ENCODE measurements at places on chromosomes 6 and 20.

DNA sequence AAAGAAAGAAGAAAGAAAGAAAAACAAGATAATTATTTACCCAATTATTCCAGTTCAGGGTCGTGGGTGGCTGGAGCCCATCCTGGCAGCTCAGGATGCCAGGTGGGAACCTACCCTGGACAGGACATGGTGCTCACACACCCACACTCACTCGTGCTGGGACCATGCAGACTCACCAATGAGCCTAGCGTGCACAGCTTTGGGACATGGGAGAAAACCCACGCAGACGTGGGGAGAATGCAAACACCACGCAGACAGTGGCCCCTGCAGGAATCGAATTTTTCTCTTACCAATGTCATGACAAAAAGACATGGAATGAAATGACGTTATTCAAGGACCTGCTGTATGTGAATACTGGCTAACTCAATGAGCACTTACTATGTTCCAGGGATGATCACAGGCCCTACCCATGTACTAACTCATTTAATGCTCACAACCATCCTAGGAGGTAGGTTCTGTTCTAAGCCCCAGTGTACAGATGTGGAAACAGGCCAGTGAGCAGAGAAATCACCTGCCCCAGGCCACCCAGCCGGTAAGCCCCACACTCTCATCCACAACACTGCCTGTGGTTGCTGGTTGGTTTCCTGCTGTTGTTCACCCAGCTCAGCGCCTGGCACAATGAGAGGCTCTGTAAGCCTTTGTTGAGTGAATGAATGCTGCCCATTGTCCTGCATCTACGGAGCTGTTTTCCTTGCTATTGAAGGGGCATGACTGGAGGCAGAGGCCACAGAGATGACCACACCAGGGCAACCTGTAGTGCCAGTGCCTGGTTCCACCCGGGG is 6.8 kb upstream of the PI16 start:
- no peak for DNase-seq

DNA sequence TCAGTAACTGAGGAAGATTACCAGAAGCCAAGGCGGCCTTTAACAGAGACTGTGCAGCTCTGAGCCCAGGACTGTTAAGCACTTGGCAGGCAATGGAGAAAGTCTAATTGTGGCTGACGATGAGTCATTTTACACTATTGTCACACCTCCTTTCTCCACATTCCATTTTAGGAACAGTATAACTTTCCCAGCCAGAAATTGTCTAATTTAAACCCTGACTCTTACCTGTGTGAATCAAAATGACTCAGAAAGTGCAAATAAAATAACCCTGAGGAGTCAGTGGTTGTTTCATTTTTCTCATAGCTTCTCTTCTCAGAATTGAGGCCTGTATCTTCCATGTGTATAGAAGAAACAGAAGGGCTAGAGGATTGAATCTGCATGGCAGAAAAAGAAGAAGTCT is 40.0 kb upstream of the OPN5 start:
- no peak for DNase-seq

- no peak for DNase-seq
Observed at GRCh38 chr20:13147071-13147963, 73.8 kb upstream of the ISM1 start.

DNA sequence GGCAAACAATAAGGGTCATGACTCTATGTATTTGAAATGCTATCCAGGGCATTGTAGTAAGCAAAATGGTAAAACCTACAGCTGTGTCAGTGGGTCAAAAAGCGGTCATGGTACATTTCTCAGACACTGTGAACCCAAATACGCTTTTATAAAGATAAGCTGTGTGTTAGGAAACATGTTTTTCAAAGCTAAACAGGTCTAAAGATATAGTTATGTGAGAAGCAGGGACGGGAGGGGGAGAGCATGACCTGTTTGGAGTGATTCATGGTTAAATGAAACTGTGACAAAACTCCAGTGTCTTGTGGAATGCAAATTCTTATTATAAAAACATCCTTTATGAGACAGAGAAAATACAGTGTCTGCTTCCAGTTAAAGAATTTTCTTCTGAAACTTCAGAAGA is 205.4 kb upstream of the BMP2 start:
- no peak for DNase-seq

DNA sequence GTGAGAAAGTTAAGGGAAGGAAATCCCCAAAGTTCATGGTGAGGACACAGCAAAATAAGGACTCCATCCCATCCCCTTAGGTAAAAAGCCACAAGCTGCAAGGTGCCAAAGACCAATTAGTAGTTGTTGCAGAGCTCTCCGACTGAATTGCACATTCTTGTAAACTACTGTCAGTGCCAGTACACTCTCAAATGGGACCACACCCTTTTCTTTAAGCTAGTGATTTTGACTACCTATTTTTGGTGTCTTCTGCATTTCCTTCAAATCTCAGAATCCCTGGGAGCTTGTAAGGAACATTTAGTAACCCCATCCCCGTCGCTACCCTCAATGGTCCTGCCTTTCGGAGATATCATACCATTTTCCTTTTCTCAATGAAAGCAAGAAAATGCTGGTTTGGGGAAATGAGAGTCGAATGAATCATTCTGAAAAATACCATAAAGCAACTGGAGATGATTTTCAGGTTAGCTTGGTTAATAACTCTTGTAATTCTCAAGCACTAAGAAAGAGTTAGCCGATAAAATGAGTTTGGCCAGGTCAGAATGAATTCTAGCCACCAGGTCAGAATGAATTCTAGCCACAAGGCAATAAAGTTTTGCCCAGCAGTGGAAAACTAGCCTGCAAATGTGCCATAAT is 5.2 kb upstream of the HMGN3 start:
- DNase-seq = no peak

GRCh38 chr6:25966711-25967110 is 4.1 kb downstream of the TRIM38 start:
- no peak for DNase-seq

DNA sequence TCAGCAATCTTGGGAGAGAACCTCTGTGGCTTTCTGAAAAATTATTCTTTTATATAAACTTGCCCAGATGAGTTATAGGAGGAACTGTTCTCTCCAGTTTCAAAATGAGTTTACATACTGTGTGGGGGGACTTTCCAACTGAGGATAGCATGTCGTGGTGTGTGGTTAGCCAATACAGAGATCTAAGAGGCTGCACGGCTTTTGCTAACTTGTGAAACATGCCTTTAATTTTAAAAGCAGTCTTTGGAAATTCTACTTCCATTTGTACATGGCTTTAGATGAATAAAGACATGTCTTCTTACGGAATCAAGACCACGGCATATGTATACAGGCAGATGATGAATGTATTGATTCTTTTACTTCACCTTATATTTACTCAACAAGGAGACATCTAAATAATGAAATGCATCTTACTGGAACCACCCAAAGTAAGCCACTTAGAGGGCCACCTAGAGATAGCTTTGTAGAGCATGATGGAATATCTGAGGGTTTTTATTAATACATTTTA is 39.8 kb downstream of the HIVEP1 start:
- DNase-seq = peak; percentile 54

DNA sequence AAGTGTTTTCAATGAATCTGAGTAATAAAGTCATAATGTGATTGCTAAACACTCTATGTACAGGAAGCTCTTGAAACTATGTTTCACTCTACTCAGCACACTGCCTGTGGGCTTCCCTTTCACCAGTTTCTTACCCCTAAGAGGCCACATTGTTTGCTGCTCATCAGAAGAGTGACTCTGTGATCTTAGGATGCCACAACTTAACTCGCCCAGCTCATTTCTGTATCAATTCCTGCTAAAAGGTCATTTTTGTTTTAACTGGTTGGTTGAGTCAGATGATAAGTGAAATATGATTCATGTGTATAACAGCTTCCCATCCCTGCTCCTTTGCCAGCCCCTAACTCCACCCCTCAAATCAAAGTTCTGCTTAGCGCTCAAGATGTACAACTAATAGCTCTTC is 9.8 kb upstream of the NDUFAF4 start:
- DNase-seq = no peak

DNA sequence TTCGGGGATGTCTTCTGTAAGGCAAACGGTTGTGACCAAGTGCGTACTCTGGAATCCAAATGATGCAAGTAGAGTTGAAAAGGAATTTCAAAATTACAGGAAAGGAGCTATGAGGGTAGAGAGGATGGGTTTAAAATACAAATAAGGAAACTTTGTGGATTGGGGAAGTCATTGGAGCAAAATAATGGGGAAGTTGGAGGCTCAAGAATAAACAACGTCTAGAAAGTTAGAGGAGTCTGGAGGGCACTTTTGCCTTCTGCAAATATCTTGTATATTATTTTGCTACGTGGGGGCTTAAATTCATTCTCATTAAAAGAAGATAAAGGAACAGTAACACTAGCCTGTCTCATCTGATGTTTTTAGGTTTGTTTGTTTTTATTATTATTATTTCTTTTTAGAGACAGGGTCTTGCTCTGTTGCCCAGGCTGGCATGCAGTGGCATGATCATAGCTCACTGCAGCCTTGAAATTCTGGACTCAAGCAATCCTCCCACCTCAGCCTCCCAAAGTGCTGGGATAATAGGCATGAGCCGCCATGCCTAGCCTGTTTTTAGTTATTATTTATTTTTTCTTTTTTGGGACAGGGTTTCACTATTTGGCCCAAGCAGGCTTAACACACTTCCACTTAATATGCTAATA is 55.0 kb upstream of the TNFAIP3 start:
- no peak for DNase-seq

- no peak for DNase-seq
Observed at GRCh38 chr20:51641866-51642265, 99.3 kb upstream of the NFATC2 start.

GRCh38 chr6:71490876-71491275 is 202.3 kb downstream of the OGFRL1 start:
- no peak for DNase-seq

- DNase-seq = no peak
Observed at GRCh38 chr6:24191346-24191745, 65.3 kb downstream of the NRSN1 start.

DNA sequence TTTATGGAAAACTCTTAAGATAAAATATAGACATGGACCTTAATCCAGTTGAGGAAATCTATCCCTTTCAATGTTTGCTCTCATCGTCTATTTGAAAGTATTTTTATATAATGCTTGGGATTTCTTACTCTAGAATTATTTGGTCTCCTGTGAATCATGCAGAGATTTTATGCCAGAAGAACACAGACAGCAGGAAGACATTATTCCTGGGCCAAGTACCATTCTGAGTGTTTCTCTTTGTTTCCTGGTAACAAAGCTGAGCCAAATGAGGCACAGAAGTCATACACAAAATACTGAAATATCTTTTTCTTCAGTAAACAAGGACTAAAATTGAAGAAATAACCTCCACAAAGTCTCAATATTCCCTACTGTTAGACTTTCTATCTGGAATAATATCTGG is 538.2 kb upstream of the EYS start:
- no peak for DNase-seq

DNA sequence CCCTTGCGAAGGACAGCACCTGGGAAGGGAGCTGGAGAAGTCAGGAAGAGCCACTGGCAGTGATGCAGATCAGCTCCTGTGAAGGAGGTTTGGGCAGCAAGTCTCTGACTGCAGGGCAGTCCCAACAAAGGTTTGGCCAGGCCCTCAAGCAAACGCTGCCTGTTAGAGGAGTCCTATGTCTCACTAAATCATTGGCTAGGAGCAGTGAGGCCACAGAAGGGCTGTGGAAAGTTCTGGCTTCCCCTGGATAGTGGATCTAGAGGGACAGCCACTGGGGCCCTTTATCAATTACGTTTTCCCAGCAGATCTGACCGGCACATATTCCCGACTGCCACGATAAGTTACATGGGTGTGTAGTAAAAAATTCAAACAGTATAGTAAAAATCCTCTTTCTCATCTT is 2.5 kb downstream of the TTPAL start:
- no peak for DNase-seq

DNA sequence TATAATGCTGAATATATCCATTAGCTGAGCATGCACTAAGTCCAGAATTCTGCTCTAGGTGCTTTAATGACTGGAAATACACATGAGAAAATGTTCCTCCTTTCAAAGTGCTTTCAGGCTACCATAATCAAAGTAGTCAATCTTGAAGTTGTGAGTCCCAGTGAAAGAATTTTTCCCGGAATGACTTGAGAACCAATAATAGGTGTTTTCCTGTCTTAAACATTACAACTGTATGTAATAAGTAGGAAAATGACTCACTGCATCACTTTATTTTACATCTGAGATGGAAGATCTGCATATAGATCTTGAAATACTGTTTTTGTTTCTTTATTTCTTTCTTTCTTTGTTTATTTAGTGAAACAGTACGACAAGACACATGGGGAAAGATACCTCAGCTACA is 437.4 kb upstream of the JAG1 start:
- no peak for DNase-seq

DNA sequence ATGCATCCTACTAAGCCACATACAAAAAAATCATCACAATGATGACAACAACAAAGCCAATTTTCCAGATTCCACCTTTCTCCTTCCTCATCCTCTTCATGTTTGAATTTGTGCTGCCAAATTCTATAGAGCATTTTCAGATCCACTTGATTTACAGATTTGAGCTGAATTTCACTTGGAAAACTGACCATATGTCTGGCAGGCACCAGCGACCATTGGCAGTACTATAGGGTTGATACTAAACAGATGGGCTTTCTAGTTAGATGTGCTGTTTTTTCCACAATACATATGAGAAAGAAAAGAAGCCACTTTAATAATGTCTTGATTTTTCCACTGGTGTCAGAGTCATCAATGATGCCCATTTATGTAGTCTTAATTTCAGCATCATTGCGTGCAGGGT is 127.0 kb downstream of the PHACTR3 start:
- no peak for DNase-seq

- DNase-seq = no peak
Observed at GRCh38 chr6:170221052-170221752, 69.7 kb downstream of the DLL1 start.

DNA sequence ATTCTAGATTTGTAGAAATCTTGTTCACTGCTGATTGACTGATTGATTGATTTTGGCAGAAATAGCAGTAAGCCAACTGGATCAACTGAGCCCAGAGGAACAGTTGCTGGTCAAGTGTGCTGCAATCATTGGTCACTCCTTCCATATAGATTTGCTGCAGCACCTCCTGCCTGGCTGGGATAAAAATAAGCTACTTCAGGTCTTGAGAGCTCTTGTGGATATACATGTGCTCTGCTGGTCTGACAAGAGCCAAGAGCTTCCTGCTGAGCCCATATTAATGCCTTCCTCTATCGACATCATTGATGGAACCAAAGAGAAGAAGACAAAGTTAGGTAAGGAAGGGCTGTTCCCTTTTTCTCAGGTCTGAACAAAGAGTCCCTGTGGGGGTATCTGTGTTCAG is 31.2 kb downstream of the TREML1 start:
- no peak for DNase-seq

GRCh38 chr6:111975466-111975865 is 78.4 kb upstream of the CCN6 start:
- DNase-seq = no peak

DNA sequence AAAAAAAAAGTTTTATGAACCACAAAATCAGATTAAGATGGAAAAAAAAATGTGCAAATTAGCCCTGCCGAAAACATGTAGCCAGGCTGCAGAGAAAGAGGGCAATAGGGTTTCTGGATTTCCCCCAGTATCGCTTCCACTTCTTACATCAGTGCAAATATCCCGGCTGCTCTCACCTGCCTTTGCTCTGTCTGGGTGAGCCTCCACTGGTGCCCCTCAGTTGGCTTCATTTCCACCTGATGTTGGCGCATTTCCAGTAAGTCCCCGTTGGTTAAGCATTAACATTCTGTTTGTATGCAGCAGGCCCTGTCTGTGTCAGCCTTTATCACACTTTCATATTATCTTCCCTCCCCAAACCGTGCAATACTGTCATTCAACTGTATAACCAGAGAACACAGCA is 215.1 kb downstream of the CBLN4 start:
- DNase-seq = no peak

GRCh38 chr6:87724983-87725811 is 23.2 kb upstream of the AKIRIN2 start:
- no peak for DNase-seq

- DNase-seq = no peak
Observed at GRCh38 chr6:100998111-100998510, 117.0 kb upstream of the ASCC3 start.
